ENCODE measurements at places on chromosomes 4 and X.

- DNase-seq = no peak
Measured at GRCh38 chr4:155745984-155746383, 12.8 kb upstream of the GUCY1B1 start.

GRCh38 chrX:37906357-37906756 lies 59.0 kb upstream of the DYNLT3 start:
- no peak for DNase-seq

DNA sequence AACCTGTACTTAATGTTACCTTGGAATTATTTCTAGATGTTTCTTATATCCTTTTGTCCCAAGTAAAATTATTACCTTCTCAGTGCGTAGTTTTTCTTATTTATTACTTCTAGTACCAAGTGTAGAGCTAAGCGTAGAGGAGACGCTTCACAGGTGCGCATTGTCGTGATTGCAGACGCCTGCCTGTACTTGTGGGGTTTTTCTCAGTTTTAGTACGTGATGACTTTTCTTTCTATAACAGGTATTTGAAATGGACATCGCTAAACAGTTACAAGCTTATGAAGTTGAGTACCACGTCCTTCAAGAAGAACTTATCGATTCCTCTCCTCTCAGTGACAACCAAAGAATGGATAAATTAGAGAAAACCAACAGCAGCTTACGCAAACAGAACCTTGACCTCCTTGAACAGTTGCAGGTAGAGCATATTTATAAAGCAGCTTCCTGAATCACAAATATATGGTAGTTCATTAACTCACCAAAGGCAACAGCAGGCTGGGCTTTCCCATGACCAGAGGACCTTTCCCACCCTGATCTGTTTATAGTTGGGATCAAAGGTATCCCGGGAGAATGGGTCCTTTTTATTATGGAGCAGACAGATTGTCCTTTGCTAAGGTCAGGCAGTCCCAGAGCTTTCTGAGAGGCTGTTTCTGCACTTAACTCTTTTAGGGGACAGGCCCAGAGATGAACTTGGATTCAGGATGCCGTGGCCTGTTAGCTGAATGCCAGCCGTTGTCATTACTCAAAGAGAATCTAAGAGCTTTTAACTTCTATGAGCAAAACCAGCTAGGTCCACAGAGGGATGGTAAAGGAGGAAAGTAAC lies 172.9 kb downstream of the PTTG2 start:
- DNase-seq = no peak

DNA sequence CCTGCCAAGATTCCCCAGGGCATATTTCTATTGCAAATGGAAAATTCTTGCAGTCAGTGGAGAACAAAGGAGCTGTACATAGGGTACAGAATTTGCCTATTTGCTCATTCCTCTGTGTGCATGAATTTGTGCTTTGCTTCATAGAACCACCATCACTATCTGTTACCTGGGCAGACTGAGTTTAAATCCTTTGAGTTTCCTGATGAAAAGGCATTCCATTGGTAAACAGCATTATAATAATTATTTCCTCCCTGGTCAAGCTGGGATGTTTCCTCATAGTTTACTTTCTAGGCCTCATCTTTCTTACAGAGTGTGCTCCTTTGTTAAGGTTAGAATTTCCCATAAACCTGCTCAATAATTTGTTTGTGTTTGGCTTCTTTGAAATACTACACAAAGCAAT lies 809 bp upstream of the SLC6A14 start:
- DNase-seq = no peak

DNA sequence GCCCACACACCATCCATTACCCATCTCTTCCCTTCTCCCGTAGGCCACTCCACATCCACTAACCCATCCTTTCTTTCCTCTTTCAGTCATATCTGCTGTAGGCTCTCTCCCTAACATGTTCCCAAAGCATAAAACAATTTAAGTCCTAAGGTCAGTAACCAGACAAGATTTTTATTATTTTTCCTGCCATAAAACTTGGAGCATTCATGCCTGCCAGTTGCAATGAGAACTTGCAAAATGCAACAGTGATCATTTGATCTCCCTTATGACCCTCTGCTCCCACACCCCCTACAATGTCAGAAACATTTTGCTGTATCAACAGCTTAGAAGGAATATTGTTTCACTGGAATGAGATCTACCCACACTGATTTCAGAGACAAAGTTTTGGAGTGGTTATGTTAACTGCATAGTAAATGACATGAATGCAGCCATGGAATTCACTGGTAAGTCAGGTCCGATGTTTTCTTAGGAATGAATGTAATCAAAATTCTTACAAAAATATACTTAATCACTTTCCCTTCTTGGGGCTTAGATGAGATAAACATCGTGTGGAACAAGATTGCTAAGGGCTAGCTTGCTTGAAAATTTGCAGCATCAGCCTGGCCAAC lies 5.7 kb downstream of the NIPAL1 start:
- no peak for DNase-seq

DNA sequence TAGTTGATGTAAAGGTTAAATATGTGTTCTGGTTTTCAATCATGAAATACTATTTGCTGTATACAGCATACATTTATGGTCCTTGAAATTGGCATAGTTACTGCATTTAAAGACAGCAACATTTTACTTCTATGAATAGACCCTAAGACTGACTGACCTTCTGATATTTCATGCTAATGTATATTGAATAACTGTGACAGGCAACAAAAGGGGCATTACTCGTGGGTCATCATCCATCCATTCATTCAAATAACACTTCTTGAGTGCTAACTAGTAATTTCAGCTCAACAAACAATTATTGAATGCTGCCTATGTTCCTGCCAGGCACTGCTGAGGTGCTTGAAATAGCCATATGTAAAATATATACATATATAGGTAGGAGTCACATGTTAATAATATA lies 92.8 kb upstream of the ADAMTS3 start:
- DNase-seq = no peak

DNA sequence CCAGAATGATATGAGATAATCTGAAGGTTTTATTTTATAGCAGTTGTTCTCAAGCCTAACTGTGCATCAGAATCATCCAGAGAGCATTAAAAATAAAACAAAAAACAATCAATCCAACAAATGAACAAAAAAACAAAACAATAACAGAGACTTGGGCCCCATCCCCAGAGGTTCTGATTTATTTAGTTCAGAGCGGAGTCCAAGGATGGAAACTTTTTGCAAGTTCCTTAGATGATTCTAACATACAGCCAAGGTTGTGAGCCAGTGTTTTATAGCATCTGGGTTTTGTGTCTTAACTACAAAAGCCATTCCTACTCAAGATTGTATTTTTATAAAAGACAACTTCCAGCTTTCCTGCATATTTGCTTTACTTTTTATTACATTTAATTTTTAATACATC lies 59.4 kb upstream of the GRPR start:
- no peak for DNase-seq

DNA sequence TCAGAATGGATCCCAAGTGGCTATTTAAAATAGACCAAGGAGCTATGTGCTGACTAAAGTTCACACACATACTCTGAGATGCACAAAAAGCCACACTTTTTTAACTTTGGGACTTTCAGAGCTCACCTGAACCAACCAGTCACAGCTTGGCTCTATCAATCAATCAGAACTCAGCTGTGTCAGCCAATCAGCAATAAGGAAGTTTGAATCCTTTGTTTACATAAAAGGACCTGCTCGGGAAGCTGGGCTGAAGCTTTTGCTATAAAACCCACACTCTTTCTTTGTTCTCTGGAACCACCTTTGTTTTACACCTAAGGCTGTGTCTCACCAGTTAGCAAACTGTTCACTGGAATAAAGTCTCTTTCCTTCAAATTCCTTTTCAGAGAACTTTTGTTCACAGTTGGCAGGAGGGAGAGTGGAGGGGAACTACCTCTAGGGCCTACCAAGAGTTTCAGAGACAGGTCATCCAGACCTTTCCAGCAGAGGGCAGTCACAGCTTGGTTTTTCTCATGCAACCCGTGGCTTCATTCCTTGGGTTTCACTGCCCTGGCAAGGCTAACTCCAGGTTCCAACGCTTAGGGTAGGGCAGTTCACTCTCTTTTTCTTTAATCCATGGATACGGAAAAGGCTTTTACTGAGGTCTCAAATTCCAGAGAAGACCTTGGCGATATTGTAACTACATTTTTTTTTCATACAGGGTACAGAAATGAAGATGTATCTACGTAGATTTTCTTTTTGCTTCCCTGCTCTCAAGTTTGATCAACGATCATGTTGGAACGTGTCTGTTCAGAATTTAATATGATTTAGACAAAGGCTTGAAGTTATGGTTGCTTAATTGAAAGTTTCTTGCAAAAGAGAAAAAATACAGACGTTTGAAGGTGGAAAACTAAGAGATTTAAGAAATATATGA lies 80.7 kb downstream of the GPRIN3 start:
- DNase-seq = peak; percentile 40

DNA sequence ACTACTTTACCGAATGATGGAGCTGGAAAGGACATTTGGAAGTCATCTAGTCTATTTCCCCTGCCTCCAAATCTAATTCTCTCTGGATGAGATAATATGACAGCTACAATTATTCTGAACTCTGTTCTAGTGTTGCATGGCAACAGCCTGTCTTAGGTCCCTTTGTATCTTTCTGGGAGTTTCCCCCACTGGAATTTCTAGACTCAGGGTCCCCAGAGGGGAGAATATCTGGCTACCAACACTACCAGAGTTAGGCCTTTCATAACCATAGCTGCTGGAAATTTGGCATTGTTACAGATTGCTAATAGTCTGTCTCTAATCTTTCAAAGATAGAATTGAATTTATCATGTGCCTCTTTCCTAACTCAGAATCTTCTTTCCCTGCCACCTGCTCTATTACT lies 4.5 kb downstream of the MSN start:
- DNase-seq = no peak

DNA sequence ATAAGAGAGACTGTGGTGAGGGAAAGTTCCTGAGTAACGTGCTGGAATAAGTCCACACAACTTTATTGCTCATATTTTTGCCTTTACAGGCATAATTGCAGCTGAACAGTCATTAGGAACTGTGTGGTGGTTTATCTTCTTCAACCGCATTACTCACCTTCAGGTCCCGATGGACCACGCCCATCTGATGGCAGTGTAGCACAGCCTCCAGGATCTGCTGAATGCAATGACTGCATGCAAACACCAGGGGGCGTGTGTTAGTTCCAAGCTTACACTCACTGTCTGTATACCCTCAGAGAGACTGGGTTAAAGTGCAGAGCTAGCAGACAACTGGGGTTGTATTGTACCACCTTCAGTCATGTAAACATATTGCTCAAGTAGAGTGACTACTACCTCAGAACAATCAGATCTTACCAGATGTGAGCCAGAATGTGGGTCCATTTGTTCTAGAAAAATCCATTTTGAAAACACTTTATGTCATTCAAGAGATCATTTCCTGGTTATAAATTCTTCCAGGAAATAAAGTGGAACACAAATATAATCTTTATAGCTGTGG lies 214.0 kb downstream of the CAMK2D start:
- peak; percentile 94 for DNase-seq

- peak; percentile 58 for DNase-seq
Measured at GRCh38 chr4:4659871-4660651, 118.2 kb upstream of the STX18 start.

DNA sequence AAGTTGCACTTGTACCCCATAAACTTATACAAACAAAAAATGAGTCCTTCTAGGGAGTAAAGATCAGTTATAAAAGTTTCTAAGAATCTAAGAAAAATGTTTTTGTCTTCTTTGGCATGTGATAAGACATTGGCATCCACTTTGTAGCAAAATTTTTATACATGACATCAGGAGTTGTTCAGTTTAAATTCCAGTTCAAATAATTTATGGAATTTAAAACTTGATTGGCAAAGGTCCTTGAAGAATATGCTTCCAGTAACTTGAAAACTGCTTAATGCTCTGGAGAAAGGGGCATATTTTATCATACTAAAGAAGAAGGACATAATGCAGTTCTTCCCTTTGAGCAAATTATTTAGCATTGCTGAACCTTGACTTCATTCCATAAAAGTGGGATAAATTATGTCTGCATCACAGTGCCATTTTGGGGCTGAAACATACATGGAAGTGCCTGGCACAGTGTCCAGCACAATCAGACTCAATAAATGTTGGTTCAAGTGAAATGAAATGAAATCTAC lies 163.3 kb upstream of the IL15 start:
- no peak for DNase-seq

- no peak for DNase-seq
Measured at GRCh38 chr4:96913441-96914080, 1073.7 kb downstream of the PDHA2 start.

DNA sequence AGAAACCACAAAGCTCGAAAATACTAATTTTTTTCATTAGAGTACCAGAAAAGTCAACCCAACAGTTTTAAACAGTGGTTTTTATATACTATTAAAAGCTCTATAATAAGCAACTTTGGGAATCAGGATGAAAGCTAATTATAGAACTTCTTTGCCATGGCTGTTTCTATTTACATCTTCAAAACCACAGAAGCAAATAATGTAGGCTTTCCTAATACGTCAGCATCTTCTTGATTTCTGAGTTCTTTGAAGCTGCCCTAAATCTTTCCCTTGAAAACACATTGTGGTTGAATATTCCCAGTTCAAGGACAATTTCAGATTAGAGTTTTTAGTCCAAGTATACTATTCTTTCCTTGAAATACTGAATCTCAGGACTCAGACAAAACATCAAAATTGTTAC lies 460.2 kb upstream of the FAT1 start:
- no peak for DNase-seq

GRCh38 chr4:119087121-119087520 lies 48.5 kb upstream of the MYOZ2 start:
- DNase-seq = no peak

- DNase-seq = peak; percentile 50
Measured at GRCh38 chrX:149495573-149496071, 9.5 kb downstream of the IDS start.

GRCh38 chr4:173360587-173361221 lies 10.1 kb upstream of the SAP30 start:
- no peak for DNase-seq

DNA sequence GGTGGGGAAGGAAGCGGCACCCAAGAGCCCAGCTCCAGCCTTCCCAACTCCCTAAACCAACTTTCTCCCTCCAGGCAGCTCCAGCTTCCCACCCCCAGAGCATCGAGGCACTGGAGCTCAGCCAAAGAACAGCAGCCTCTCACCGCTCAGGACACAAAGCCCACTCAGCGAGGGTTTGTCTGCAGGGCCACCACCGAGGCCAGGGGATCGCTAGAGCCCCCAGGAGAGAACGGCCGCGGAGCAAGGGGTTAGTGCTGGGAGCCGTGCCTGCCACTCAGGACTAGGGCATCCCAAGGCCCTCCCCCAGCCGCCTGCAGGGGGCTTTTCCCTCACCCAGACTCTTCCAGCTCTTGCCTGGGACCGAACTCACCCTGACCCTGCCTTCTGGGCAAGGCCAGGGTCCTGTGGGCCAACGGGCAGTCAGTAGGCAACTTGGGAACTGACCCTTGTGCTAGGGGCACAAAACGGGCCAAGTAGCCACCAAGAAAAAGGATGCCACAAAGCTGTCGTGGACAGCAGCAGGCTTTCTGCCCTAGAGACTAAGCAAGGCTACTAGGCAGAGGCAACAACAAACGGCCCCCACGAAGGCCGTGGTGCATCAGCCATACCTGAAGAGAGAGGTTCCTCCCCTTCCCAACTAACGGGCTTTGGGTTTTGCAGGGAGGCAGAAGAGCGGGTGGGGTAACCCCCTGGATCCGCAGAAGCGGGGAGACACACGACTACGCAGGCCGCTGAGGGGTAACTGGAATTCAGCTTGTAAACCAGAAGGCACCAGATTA lies 2.3 kb downstream of the HCFC1 start:
- DNase-seq = no peak

- no peak for DNase-seq
Measured at GRCh38 chr4:120236873-120237272, 170.2 kb upstream of the MAD2L1 start.
